ENCODE measurements at places on chromosomes 6 and 20. TPM values are rescaled to one million over a fixed set of nuclear protein-coding genes. Genes with fewer than 3 reads are reported as not detected.

The UNC5CL gene
- 1.3 TPM for total RNA-seq

The HSPA12B gene
- total RNA-seq: under 0.01 TPM

The CST7 gene
- 18.6 TPM for total RNA-seq

The AGPAT1 gene
- 41.7 TPM for total RNA-seq

The SLC44A4 gene
- 0.81 TPM for total RNA-seq

The YTHDF1 gene
- 23.4 TPM for total RNA-seq

The VSX1 gene
- total RNA-seq: not detected

The SLC22A7 gene
- not detected for total RNA-seq

The FOXA2 gene
- not detected for total RNA-seq

The SLC17A3 gene
- total RNA-seq: not detected

The OXT gene
- total RNA-seq: 1.6 TPM
